ENCODE measurements at places on chromosomes 12 and 14.

GRCh38 chr12:116314477-116314876, 37.0 kb upstream of the MED13L start:
- no peak for DNase-seq

DNA sequence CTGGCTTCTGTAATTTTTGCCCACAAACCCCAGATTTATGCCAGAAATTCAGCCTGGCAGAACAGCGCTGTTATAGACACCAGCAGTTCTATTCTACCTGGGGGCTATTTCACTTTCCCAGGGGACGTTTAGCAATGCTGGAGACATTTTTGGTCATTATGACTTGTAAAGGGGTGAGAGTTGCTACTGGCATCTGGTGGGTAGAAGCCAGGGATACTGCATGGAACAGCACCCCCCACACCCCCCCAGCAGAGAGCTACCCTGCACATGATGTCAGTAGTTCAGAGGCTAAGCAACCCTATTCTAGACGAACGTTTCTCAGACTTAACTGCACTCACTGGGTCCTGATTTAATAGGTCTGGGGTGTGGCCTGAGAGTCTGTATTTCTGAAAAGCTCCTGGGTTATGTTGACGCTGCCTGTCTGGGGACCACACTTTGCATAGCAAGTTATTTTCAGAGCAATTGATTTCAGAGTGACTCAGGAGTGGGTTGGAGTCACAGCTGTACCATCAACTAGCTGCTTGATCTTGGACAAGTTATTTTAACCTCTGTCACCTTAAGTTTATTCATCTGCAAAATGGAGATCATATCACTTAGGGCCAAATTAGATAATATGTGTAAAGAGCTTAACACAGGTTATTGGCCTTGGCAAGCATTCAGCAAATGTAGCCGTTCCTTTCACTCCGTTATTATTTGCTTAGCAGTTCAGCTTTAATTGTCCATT, 48.5 kb downstream of the CHST11 start:
- no peak for DNase-seq

DNA sequence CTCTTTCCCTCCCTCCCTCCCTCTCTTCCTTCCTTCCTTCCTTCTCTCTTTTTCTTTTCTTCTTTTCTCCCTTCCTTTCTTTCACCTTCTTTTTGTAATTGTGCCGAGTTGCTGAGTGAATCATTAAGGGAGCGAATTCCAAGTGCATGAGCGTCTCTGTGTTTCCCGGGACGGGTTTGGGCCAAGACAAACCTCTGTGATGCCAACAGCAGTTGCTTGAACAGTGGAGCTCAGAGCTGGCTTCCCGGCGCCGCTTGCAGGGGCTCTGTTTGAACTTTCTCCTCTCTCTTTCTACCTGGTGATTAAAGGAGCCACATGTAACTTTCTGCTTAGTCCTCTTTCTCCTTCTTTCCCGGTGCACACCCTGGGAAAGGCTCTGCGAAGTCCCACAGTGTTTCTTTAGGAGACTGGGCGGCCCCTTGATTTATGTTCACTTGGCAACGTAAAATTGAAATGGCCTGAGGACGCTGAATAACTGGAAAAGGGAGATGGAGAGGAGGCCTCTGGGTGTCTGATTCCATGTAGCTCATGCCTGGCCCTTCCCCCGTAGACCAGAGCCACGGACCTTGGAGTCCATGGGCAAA, 33.7 kb upstream of the MAP1LC3B2 start:
- peak; percentile 85 for DNase-seq

- DNase-seq, result peak; percentile 25
Observed at GRCh38 chr12:109387425-109388166, 39.9 kb downstream of the MYO1H start.

GRCh38 chr12:113183030-113183589, 2.2 kb downstream of the DDX54 start:
- DNase-seq, result no peak

- no peak for DNase-seq
Observed at GRCh38 chr14:65352964-65353530, 59.5 kb upstream of the FUT8 start.

GRCh38 chr12:84157170-84157569, 755.4 kb downstream of the SLC6A15 start:
- no peak for DNase-seq

DNA sequence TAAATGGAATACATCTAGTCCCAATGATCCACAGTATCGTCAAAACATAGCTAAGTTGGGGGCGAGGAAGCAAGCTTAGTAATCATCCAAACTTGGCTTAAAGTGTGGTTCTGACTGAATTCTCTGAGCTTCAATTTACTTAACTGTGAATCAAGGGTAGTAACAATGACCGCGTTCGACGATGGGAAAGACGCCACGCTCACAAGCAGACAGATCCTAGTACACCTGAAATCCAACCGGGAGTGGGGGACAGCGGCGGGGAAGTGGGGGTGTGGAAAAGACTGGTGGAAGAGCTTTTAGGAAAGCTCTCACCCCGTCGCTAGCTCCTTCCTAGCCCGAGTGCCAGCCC, 433 bp downstream of the COX16 start:
- DNase-seq, result no peak

DNA sequence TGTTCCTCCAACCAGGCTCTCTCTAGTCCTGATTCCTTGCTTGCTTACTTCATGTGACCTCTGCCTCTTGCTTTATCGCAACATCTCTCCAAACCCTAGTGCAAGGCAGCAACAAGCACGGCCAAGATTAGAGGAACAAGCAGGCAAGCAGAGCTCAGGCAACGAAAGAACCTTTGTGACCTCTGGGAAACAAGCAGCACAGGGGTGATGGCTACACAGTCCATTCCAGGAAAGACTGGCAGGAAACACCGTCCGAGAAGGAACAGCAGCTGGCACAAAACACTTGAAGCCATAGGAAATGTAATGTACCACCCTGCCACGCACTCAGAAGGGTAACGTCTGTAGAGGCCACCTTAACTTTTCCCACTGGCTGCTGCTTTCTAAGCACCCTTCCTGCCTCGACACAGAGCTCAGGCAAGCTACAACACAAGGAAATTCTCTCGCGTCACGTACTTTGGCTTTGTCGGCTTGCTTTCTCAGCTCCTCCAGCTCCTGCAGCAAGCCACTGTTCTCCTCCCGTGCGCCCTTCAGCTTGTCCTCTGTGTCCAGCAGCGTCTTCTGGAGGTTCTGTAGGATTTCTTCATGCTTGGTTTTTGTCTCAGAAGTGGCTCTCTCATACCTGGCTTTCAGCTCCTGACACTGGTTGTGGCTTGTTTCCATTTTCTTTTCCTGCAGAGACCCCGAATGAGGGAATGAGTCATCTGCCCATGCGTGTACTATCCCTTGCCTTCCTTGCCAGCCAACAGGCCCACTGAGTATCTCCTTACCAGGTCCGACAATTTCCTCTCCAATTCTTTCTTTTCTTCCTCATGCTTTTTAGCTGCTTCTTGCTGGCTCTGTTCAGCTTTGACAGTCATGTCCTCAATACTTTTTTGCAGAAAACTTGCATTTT, 61.4 kb upstream of the VPS33A start:
- no peak for DNase-seq

DNA sequence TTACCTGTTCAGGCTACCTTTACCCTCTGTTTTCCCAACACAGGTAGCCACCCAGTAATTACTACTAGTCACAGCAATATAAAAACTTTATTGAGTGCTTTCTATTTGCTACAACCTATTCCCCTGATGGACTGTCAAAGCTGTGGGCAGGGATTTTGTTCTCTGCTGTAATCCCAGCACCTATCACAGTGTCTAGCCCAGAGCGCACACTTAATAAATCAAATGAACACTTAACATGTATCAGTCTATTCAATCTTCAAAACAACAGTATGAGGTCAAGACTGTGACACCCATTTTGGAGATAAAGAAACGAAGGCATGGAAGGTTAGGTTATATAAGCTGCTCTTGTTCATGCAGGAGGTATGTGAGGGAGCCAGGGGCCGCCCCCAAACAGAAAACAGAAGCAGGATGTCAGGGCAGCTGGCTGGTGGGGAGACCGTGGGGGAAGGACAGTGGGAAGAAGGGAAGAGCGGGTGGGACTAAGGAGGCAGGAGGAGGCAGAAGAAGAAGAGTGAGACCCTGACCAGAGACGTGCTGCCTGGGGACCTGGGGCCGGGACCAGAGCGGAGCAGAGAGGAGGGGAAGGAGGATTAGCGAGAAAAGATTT, 1.7 kb downstream of the TNFRSF1A start:
- DNase-seq, result peak; percentile 65

- no peak for DNase-seq
Observed at GRCh38 chr14:50116966-50117365, 594 bp upstream of the VCPKMT start.

DNA sequence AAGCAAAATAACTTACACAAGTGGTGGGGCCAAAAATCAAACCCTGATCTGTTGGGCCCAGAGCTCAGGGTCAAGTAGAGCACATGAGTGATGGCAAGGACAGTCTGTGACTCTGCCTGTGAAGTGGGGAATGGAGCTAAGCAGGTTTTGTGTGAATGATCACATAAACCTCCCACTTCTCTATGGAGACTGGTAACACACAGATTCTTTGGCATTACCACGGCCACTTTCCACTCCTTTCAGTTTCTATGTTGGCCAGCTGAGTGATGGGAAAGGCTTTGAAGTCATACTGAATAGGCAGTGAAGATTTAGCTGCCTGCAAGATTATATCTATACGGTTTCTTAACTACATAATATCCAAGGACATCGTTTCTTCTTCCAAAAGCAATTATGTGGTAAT, 97.9 kb downstream of the ARMH4 start:
- DNase-seq, result no peak

DNA sequence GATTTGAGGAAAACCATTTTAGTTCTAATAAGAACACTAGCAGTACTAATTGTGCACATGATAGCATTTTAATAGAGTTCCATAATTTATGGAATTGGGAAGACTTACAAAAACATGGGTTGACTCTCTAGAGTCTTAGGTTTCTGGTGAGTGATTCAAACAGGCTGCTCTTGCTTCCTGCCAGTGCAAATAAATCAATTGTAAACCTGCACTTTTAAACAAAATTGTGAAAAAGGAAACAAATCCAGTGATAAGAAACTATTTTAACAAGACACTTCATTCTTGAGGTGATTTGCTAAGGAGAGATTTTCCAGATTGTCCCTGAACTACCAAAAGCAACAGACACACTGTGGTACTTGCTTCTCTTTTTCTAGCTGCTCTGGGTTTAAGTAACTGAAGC, 112.2 kb downstream of the CACNA1C start:
- DNase-seq, result no peak

- peak; percentile 56 for DNase-seq
Observed at GRCh38 chr12:122422730-122423257, 325 bp upstream of the CLIP1 start.

- DNase-seq, result no peak
Observed at GRCh38 chr12:57385586-57385985, 45.3 kb downstream of the R3HDM2 start.

GRCh38 chr12:53770281-53770680, 18.5 kb upstream of the CISTR start:
- peak; percentile 58 for DNase-seq

GRCh38 chr12:66627270-66627987, 51.4 kb downstream of the GRIP1 start:
- DNase-seq, result no peak

- DNase-seq, result no peak
Observed at GRCh38 chr12:91833780-91834359, 311.8 kb downstream of the BTG1 start.

DNA sequence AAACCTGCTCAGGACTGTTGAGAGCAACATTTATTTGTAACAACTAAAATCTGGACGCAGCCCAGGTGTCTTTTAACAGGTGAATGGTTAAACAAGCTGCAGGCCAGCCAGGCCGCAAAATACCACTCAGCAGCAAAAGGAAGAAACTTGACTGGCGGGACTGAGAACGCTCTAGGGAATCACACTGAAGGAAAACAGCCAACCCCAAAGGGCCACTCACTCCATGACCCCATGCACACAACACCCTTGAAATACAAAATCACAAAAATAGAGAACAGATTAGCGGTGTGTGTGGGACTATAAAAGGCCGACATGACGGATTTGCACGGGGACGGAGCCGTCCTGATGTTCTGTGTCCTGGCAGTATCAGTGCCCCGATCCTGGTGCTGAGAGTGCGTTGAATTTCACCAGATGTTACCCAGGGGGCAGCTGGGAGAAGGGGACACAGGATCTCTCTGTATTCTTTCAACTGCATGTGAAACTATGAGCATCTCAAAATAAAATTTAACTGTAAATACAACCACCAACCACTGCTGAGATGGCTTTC, 23.0 kb downstream of the VPS37B start:
- DNase-seq, result no peak

GRCh38 chr12:10736463-10736862, 13.3 kb upstream of the YBX3 start:
- DNase-seq, result no peak

- no peak for DNase-seq
Observed at GRCh38 chr14:98069712-98070171, 1202.3 kb downstream of the BCL11B start.

- DNase-seq, result peak; percentile 80
Observed at GRCh38 chr14:79369359-79370332, 841.7 kb downstream of the DIO2 start.

DNA sequence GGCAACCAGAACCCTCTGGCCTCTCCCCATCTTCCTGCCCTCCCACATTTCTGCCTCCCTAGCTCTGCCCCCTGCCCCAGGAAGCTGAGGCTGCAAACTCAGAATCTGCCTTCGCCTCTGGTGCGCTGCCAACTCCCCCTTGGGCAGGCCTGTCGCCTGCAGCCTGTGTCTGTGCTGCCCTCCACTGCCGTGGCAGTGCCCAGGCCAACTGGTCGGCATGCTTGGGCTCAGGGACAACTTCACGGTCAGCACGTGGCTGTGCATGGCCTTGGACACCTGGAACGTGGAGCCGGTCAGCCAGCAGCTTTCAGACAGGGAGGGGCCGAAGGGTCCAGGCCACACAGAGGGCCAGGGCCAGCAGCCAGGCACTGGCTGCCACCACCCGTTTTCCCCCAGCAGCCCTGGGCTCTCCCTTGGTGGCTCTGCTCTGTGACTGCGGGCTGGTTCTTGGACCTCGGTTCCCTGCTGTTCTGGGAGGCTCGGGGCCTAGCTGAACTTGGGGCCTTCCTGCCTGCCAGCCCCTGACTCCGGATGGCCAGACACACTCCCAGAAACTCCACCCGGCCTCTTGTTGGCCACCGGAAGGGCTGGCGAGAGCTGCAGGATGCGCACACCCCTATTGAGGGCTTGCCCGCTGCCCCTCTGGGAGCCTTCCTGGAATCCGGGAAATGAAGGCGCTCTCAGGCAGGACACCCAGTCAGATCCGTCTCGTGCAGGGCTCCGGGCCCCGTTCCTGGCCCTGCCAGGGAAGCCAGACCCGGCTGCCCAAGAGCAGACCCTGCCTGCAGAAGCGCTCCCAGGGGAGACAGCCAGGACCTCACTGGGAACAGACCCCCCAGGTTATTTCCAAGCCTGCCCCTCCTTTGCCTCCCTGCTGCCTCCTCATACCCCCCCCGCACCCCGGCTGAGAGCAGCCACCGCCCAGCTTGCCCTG, 34.2 kb upstream of the PPP1R13B start:
- DNase-seq, result no peak

- DNase-seq, result no peak
Observed at GRCh38 chr14:101369194-101369915, 191.9 kb upstream of the DIO3 start.

DNA sequence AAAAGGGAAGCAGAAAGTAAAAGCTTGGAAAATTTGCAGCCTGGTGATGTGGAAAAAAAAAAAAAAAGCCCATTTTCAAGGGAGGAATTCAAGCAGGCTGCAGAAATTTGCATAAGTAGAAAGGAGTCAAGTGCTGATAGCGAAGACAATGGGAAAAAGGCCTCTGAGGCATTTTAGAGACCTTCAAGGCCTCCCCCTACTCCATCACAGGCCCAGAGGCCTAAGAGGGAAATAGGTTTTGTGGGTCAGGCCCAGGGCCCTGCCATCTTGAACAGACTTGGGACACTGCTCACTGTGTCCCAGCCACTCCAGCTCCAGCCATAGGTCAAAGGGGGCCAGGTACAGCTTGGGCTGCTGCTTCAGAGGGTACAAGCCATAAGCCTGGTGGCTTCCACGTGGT, 13.8 kb upstream of the PRKD1 start:
- no peak for DNase-seq

Measured in AG08396 (cell line).